ENCODE measurements at places on chromosomes 13 and 19.

- no peak for DNase-seq
These were observed 140.7 kb downstream of the PCCA start for GRCh38 chr13:100229603-100230002.

DNA sequence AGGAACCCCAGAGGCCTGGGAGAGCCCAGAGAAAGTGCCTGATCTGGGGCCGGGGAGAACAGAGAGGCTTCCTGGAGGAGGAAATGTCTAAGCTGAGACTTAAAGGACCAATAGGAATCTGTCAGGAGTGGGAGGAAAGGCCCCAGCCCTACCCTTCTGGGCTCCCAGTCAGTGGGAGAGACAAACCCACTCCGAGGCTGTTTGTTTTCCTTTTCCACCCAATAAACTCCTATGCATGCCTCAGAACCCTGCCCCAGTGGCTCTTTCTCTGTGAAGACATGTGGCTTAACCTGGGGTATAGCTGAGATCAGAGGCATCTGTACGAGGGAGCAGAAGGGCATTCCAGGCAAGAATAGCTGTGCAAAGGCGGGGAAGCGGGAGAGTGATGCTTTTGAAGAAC is 1.9 kb downstream of the MEGF8 start:
- no peak for DNase-seq

DNA sequence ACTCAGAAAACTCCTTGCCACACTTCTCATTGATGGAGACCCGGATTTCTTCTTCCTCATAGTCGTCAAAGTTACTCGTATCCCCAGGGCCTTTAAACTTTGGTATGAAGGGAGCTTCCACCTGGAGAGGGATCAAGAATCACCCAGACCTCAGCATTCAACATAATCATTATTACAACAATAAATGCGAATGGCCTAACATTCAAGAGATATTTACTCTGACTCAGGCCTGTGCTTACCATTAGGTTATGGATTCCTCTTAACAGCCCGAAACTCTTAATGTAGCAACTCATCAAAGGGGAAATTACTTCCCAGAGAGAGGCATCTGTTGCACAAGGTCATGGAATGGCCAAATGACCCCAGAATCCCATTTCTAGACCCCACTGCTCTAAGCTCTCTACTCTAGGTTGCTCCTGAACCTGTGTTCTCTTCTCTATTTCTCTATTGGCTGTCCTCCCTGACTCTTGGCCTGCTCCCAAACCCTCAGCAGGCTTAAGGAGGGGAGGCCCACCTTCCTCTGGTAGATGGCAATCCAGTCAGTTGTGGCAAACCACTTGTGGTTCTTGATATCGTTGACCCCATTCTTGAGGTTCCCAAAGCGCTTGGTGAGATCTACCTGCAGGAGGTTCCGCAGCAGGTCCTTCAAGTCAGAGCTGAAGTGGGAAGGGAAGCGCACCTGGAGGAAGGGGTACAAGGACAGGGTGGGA is 2.7 kb upstream of the SAMD1 start:
- DNase-seq, result no peak

DNA sequence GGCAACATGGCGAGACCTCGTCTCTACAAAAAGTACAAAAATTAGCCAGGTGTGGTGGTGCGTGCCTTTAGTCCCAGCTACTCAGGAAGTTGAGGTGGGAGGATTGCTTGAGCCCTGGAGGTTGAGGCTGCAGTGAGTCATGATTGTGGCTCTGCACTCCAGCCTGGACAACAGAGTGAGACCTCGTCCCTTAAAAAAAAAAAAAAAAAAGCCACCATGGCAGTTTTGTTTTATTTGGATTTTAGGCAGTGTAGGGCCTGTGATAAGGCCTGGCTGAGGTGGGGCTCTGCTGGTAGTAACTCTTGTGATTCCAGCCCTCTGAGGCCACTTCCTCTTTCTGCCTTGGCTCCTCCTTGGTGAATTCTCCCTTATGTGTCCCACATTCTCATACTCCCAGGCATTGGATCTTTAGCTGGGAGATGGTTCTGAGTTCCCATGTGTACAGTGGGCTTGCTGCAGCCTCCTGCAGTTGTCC is 39.2 kb downstream of the GATAD2A start:
- no peak for DNase-seq

- no peak for DNase-seq
These were observed 115.4 kb upstream of the USP29 start for GRCh38 chr19:57004418-57004817.

DNA sequence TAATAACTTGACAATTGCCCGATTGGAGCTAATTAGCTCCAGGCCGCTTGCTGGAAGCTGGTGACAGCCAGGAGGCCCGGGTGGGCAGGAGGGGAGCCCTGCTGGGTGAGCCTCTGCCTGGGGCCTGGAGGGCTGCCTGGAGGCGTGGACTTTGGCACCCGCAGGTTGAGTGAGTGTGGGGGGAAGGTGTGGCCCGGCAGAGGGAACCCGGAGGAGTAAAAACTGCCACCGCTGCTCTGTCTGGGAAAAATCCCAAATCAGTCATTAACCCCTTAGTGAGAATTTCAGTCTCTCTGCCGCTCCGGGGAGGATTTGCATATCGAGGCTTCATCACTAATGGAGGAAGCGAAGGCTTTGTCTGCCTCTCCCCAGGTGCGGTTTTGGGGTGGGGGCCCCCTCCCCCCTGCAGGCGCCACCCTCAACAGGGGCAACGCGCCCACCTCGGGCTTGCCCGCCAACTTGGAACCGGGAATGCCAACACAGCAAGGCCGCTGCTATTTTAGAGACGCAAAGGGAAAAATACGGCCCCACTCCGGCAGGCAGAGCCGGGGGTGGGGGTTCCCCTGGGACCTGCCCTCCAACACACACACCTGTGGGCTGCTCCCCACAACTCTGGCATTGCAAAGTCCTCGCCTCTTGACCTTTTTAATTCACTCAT is 6.2 kb downstream of the EFNA2 start:
- no peak for DNase-seq

GRCh38 chr13:92488249-92488852 is 738.3 kb upstream of the GPC6 start:
- no peak for DNase-seq

- no peak for DNase-seq
These were observed 12.3 kb downstream of the TPT1 start for GRCh38 chr13:45328661-45329111.
